AG09319 (cell line): ENCODE measurements at places on chromosomes 5 and 9.

GRCh38 chr5:143412661-143413342 is 9.3 kb upstream of the NR3C1 start:
- DNase-seq, result no peak

DNA sequence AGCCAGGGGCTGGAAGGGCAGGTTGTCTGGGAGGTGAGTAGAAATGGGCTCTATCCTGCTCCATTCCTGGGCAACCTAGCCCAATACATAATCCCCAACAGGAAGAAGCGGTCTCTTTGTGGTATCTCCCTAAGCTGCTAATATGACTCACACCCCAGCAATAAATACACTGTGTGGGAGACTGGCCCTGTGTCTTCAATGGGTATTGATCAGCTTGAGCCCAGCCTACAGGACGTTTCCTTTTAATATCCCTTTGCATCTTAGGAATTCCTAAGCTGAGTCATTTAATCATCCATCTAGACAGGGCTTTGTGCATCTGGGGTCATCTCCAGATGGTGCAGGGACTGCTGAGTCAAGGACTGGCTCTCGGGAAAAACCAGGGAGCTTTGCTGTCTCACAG is 207.0 kb upstream of the PANK3 start:
- DNase-seq, result no peak

DNA sequence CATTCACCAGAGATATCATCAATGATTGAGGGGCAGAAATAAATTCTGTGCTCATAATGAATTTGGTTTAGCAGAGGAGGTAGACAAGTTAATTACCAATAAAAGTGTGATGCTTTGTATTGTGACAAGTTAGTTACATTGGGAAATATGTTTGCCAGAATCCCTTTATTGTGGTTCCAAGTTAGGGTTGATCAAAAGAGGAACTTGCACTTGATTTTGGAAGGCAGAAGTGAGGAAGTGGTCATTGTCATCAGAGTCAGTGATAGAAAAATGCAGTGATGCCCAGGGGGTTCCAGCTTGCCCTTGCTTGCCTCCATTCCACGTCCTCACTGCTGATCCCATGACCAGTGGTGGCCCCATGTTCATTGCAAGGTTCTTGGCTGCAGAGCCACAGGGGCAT is 69.7 kb downstream of the SVEP1 start:
- DNase-seq, result no peak

DNA sequence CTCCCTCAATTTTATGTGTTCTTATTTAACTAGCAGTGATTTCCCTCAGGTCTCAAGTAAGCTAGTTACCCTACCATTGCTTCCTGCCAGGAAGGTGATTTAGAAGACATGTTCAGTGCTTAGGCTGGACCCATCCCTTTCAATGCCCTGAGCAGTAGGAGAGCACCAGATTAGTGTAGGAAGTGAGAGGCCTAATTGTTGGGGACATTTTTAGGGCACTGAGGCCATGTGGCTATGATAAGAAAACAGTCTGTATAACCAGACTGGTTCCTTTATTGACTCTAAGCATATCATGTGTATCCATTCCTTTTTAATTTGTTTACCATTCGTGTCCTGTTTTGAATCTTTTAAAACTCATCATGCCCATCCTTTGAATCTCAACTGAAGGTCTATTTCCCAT is 312.3 kb upstream of the PRR16 start:
- no peak for DNase-seq

- DNase-seq, result no peak
These were observed 54.5 kb downstream of the PHF2 start for GRCh38 chr9:93630806-93631411.

DNA sequence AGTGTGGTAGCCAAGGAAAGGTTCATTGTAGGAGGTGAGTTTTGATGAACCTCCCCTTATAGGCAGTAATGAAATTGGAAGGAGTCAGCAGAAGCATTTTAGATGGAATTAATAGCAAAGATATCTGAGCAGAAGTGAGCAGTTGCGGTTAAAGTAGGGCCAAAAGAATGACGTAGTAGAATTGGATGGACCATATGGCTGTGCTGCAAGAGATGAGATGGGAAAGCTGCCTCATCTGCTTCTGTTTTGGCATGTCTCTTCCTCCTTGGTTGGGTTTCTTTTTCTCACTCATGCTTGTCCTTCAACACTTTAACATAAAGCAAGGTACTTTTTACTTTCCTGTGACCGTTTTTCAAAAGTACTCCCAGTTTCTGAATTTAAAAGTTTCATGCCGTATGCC is 55.8 kb downstream of the AQP7 start:
- DNase-seq, result peak; percentile 34

DNA sequence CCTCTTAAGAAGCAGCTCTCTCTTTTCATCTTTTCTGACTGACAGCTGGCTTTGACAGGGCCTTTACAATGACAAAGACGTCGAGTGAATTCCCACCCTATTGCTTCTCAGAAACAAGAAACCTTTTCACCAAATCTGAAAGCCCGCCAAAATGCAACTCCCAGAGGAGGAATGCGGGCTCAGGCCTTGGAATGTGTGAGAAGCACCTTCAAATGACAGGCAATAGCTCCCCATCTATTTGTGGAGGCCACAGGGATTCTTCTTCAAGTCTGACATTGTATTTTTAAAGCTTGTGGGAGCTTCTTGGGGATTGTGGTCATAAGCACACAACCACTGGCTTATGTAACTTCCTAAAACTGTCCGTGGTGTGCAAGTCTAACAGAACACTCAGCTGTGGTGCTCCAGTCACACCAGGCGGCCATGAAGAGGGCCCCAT is 72.7 kb downstream of the DPYSL3 start:
- no peak for DNase-seq

- DNase-seq, result no peak
These were observed 82.5 kb upstream of the LMNB1 start for GRCh38 chr5:126694403-126694802.

DNA sequence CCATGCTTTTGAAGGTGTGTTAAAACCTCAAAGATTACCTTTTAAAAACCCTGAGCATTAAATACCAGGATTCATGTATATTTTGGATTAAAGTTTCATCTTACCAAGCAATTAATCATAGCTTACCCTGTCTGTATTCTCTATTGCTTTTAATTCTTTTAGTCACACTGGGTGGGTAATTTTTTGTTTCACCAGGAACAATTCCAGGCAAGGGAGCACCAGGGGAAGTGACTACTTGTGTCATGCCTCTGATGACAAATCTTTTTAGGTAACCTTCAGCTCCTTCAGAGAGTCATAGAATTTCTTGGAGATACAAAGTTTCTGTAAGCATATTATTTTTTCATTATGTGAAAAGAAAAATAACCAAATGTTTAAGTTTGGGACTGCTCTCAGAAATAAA is 33.4 kb upstream of the ANXA1 start:
- DNase-seq, result no peak

DNA sequence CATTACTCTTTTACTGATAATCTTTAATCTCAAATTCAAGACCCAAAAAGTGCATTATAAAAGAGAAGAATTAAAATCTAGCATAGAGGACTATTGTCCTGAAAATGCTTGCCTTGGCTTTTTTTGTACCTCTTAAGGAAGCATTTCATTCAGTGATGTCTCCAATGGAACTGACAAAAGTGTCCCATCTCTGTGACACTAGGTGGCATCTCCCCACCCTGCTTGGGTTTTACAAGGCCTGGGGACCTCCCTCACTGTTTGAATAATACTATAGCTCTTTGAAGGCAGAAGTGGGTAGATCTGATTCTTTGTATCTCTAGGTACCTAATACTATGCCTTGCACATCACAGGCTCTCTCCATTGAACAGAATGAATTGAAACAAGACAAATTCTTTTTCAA is 180.6 kb downstream of the EPB41L4A start:
- no peak for DNase-seq

GRCh38 chr5:128472036-128472435 is 66.0 kb downstream of the FBN2 start:
- no peak for DNase-seq

- DNase-seq, result no peak
These were observed 25.2 kb downstream of the PRRC2B start for GRCh38 chr9:131419026-131419614.

DNA sequence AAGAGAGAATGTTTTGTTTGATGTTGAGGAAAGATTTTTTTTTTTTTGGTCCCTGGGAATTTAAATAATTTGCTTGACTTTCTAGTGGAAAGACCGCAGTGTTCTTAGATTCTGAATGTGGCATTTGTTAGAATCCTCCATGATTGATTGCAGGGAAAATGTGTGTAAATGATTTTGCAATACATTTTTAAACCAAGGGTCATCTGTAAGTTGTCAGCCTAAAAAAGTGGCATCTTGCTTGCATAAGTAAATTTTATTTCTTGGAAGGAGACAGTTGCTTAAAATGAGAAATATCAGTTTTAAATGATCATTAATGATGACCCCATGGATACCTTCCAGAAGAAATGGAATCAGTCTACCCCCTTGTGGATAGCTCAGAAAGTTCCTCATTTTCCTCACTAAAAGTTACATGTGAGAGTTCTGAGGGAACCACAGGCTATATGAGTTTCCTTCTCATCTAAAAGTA is 105.1 kb upstream of the SLC25A48 start:
- no peak for DNase-seq

DNA sequence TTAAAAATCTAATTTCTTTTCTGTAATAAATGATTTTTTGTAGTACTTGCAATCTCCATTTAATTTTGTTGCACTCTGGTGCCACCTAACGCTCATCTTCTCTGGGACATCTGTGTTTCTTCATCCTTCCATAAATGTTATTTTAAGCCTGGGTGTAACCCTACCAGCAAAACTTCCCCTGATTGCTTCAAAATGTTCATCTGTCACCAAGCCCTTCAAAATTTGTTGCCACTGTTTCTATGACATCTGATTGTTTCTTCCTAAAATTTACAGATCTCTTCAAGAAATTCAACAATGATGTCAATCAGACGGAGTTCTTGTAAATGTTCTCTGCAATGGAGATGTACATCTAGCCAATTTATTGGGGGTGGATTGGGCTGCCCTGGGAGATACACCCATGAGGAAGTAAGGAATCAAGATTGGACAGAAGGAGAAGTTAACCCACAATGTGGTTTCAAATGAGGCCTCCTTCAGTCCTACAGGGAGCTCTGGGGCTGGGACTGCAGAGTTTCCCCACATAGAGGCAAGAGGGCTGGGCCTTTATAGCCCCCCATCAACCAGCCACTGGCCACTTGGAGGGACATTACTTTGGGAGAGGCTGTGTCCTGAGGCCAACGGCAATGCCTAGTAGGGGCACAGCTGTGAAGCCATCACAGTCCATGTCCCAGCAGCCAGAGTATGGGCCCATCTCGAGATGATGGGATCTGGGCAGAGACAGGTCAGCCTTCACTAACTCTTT is 23.3 kb downstream of the MCTP1 start:
- DNase-seq, result peak; percentile 4

GRCh38 chr5:67774267-67774552 is 441.3 kb upstream of the PIK3R1 start:
- DNase-seq, result no peak

GRCh38 chr9:124629600-124629999 is 122.4 kb upstream of the NR5A1 start:
- no peak for DNase-seq

DNA sequence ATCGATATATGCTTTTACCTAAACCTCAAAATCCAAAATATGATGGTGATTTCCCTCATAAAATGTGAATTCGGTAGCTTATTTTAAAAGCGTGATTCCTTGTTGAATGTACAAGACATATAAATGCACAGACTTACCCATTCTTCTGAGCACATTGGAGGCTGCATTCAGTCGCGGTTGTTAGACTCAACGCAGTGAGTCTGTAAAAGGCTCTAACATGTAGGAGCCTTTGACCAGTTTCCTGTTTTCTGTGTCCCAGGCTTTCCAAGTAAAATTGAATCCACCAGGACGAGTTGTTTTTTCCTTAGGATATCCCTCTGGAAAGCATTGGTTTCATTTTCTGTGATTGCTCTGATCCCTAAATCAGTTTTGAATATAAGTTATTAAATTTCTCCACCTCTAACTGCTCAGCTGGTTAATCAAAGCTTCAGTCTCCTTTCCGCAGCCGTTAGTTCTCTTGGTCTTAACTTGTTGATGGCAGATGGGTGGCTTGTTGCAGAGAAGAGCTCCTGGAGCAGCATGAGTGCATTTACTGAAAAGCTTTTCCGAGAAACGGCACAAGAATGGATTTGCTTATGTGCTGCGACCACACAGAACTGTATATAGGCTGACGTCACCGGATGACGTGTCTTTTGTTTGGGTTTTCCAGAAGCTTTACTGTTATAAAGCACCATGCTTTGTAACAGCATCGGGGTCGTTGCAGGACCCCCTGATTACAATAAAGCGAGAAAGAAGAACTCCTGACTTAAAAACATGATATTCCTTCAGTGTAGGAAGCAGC is at the start of gene LRRTM2:
TSS of gene LRRTM2 (minus strand) at position 565 of the 781 bp plus-strand sequence. CDS start at position 141, 424 bp downstream.
- DNase-seq, result peak; percentile 57

DNA sequence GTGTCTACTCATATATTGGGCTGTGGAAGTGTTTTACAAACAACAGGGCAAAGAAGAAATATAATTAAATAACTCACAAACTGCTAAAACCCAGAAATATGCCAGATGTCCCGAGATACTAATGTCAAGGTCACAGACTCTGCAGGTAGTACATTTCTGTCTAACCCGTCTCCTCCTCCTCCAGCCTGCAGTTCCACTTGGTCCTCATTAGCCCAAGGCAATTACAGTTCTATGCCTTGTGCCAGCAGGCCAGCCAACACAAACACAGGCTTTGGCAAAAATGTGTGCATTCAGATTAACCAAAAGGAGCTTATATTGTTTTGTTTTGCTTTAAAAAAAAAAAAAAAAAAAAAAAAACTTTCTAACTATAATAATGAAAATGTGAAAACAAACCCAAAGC is 148.8 kb downstream of the MYO10 start:
- no peak for DNase-seq

GRCh38 chr5:152995214-152995725 is 495.2 kb upstream of the GRIA1 start:
- no peak for DNase-seq

DNA sequence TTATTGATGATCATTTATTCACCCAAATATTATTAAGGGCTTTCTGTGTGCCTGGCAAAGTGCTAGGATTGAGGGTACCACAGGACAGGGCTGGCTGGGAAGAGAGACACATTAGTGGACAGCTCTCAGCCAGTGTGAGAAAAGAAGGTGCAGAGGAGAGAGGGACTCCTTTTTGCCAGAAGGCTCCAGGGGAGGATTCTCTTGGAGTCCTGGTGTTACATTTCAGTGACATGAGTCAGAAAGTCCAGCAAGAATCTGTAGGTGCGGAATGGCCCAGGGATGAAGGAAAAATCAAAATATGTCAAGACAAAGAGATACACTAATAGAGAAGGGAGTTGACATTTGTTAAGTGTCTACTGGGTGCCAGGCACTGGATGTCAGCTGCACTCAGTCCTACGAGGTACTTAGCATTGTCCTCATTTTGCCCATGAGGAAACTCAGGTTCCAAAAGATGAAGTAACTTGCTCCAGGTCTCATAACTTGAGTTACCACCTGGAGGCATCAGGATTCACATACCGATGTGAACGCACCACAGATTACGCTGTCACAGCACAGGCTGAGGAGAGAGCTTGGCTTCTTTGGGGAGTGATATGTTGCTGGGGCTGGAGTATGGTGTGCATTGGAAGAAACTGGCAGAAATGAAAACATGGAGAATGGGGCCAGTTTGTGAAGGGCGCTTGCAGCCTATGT is 60.5 kb downstream of the RASGRF2 start:
- DNase-seq, result no peak
